ENCODE measurements at places on chromosomes 3 and 15.

GRCh38 chr3:139757448-139758030 is 79.8 kb upstream of the NMNAT3 start:
- DNase-seq, result no peak

GRCh38 chr3:54777141-54777540 is 150.7 kb downstream of the LRTM1 start:
- no peak for DNase-seq

DNA sequence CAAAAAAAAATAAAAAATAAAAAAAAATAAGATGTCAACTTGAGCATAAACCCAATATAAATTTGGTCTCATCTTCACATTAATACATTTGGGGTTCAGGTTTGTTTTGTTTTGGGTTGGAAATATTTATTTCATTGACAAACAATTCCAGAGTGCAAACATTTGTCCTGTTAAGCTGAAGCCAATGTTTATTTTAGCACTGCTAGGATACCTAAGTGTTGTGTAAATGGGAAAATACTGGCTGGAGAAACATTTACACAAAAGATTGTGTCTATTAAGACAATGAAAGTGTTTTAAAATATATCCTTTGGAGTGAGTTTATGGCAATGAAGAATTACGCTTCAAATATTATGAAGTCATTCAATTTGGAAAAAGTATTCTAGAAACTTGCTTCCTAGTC is 91.1 kb downstream of the MEIS2 start:
- no peak for DNase-seq

DNA sequence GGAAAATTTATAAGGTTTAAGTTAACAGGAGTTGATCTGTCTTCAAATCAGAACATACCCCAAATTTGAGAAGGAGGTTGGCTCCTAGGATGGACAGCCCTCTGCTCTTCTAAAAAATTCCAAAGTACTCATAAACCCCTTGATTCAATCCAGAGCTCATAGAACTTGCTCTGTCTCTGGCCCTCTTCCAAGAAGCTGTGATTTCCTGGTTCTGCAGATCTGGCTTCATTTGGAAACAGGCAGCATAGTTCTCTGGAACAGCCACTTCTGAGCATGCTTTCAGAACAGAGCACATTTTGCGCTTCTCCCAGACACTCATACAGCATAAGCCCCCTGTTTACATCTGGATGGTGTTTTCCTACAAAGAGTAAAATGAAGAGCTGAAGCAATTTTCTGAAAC is 96.7 kb downstream of the KBTBD8 start:
- DNase-seq, result no peak

- peak; percentile 72 for DNase-seq
These were observed at the start of gene PYGO1 for GRCh38 chr15:55588070-55588814. Gene PYGO1 (minus strand): TSS chr15:55588345. CDS start chr15:55587883, 462 bp downstream.

DNA sequence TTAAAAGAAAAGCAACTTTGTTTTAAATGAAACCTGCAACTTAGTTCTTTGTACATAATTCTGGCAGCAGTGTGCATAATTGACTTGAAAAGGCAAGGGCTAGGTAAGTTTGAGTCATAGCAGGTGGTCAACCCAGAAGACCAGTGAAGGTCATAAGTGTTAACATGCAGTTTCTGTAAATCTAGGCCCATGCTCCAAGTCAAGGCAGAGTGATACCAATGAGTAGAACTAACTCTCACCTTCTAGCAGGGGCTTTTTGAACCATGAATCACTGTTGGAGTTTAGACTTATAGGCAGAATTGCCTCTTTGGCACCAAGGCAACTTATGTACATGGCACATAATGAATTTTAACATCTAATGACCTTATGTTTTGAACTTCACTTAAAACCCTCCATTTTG is 29.5 kb upstream of the IL20RB start:
- DNase-seq, result no peak

DNA sequence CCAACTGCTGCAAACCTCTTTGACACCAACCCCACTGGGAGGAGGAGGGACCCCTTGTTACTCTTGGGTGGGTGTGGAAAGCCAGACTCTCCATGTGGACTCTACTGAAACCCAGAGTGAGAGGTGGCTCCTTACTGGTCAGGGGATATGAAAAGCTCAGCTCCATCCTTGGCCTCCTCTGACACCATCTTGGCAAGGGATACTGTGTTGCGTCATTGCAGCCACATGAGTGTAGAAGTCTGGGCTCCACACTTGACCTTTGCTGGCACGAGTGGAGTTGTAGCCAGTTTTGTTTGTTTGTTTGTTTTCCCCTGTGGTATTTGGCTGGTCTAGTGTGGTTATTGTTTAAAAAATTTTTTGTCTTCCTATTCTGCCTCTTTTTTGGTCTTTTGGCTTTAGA is 289.1 kb downstream of the GAP43 start:
- no peak for DNase-seq

GRCh38 chr3:152383136-152383606 is 114.4 kb downstream of the MBNL1 start:
- no peak for DNase-seq

- no peak for DNase-seq
These were observed 290.6 kb downstream of the SATB1 start for GRCh38 chr3:18134386-18135059.

- DNase-seq, result no peak
These were observed 151.9 kb upstream of the BNIP2 start for GRCh38 chr15:59841036-59841435.

DNA sequence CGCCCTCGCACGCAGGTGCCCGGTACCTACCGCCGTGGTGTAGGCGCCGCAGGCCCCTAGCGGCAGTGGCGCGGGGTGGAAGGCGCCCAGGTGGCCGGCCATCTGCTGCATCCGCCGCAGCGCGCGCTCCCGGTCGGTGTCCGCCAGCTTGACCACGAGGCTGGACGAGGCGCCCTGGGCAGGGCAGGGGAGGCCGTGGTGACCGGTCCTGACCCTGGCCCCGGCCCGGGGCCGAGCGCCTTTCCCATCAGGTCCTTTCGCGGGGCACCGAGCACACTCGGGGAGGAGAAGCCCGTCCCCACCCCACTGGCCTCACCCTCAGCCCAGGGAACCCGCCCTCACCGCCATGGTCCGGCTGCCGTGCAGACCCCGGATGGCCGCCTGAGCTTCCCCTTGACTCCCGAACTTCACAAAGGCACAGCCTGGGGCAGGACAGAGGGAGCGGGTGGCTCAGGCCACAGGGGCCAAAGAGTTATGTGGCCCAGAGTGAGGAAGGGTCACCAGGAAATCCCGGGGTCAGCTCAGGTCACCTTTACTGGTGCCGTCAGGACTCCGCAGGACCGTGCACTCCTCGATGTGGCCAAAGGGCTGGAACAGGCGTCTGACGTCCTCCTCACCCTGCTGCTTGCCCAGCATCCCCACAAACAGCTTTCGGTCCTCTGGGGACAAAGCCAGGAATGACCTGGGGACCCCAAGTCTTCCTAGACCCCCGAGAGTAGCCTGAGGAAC is 17.4 kb upstream of the PARP6 start:
- DNase-seq, result no peak

DNA sequence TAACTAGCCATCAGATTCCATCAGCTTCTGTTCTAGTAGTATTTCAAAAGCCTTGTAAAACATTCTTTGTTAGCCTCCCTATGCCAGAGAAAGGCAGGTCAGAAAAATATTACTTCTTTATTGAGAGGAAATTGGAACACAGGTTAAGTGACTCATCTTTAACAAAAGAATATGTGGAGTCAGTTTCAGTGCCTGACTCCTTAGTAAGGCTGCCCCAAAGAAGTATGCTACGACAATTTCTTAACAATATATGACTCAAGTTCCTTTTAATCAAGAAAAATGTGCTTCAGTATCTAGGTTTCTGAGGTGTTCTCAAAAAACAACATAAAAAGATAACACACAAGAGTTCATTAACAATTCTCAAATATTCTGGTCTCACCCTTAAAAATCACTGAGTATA is 139.2 kb downstream of the VPS13C start:
- no peak for DNase-seq

- no peak for DNase-seq
These were observed 285.1 kb downstream of the LPP start for GRCh38 chr3:188439080-188439479.

GRCh38 chr15:101180620-101181307 is 71.1 kb downstream of the CHSY1 start:
- DNase-seq, result peak; percentile 62

DNA sequence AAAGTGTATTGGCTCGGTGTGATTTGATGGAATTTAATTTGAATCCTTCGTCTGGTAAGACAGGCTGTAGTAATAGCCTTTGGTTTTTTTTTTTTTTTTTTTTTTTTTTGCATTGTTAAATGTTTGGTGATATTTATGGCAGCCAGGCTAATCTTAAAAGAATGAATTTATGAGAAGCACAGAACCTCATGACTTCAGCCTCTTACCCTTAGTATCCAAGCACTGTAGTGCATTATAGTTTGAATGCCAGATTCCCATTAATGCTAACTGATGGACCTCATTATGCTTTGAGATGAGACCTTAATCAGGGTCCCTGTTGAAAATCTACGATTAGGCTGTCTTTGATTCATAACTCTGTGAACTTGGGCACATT is 110.6 kb upstream of the SAMMSON start:
- DNase-seq, result no peak

DNA sequence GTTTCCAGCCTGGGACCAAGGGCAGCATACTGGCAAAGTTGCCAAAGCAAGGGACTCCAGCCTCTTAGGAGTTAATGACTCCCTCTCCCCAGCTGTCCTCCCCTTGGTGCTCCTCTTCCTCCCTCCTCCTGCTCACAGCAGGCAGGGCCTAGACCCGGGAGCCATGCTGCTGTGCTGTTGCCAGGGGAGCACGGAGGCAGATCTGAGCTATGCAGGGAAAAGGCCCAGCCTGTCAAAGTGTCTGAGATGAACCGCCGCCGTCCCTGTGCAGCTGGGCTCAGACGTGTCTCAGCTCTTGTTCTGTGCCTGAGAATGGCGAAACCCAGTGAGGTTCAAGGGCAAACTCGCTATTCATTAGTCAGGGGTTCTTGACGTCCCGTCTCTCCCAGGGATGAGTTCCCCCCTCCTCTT is 60.8 kb upstream of the POLG start:
- no peak for DNase-seq

- no peak for DNase-seq
These were observed 144.7 kb upstream of the DPH6 start for GRCh38 chr15:35690698-35691116.

- no peak for DNase-seq
These were observed 290.4 kb upstream of the STT3B start for GRCh38 chr3:31242026-31242960.

- DNase-seq, result no peak
These were observed 78.1 kb upstream of the PRICKLE2 start for GRCh38 chr3:64303401-64303800.

GRCh38 chr3:171974986-171975837 is 64.2 kb upstream of the FNDC3B start:
- no peak for DNase-seq

- no peak for DNase-seq
These were observed 86.6 kb downstream of the MSL2 start for GRCh38 chr3:136109499-136109898.

- no peak for DNase-seq
These were observed 75.8 kb upstream of the STRIT1 start for GRCh38 chr3:155369244-155369643.

- DNase-seq, result peak; percentile 68
These were observed 59.4 kb downstream of the TMEM44 start for GRCh38 chr3:194573680-194574437.

- DNase-seq, result no peak
These were observed 107.8 kb downstream of the FBLN2 start for GRCh38 chr3:13656584-13657301.

- DNase-seq, result no peak
These were observed 27.5 kb downstream of the CRYGS start for GRCh38 chr3:186516646-186517045.

DNA sequence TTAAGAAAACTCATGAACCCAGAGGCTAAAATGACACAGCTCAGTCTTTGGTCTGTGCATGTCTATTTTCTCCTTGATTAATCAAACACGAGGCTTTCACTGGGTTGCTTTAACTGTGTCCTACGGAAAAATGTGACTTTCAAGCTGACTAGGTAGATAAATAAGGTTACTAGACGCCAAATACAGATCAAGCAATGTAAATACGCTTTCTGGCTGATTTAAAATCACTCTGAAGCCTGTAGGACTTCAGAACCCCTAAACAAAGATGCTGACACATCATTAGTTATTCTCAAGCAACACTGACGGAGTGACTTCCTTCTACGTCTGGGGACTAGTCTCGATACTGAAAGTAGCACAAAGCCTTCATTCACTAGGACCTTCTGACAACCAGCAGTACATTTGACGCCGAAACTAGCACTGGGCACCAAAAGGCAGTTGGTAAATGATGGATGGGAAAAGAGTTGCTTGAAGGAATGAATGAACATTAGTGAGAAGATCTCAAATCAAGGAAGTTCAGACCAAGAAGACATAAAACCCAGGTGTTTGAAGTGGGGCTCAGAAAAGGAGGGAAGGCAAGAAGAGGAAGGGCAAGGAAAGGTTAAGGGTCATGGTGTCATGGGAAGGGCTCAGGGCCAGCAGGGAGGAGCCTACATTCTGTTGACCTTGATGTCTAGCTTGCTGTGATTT is 67.1 kb upstream of the CDV3 start:
- no peak for DNase-seq

DNA sequence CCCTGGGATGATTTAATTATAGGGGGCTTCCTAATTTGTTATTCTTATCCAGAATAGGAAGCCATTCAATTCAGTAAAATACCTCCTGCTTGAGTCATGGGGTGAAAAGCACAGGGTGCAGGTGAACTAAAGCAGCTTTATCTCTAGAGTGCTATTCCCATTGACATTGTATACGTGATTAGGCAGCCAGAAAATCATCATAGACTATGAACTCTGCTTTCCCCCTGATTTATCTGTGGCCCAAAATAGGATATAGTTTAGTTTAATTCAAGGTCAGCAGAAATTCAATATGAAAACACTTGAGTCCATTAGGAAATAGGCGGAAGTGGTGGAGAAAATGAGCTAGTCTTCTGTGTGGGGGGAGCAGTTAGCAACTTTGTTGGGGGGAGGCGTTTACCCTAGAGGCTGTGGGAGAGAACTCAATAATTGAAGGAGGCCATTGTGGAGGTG is 18.2 kb upstream of the PRKCI start:
- no peak for DNase-seq

- no peak for DNase-seq
These were observed 74.2 kb downstream of the ANKRD28 start for GRCh38 chr3:15723624-15723884.
